Fibroblast of the aortic adventitia (primary cell): ENCODE measurements at places on chromosomes 16 and 17.

DNA sequence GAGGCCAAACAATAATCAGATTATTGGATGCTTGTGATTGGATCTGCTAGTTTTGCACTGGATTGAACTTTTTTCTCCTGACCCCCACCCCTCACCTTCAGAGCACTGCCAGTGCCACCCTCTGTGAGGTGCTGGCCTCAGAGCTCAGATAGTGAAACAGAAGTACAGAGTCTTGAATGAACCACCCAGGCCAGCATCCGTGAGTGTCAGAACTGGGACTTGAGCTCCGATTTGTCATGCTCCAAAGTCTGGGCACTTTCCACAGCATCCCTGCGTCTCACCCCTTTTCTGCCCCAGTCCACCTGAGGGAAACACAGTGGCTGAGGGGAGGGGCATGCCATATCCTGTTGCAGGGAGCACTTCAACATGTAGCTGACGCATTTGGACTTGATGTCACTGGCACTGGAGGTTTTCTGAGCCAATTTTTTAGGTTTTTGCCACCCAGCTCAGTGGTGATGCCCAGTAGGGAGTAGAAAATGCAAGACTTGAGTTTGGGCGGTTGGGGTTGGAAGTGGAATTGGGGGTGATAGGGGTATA, 47.3 kb downstream of the SMPD3 start:
- DNase-seq: no peak

GRCh38 chr16:12060751-12061150, 84.2 kb downstream of the SNX29 start:
- no peak for DNase-seq

DNA sequence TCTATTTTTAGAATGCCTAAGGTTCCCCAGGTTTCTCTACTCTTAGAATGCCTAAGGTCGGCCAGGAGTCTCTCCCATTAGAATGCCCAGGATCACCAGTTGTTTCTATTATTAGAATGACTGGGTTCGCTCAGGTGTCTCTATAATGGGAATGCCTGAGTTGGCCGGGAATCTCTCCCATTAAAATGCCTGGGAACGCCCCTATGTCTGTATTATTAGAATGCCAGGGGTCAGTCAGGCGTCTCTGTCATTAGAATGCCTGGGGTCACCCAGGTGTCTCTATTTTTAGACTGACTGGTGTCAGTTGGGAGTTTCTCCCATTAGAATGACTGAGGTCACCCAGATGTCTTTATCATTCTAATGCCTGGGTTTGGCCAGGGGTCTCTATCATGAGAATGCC, 2252.5 kb downstream of the TP53TG3F start:
- no peak for DNase-seq

DNA sequence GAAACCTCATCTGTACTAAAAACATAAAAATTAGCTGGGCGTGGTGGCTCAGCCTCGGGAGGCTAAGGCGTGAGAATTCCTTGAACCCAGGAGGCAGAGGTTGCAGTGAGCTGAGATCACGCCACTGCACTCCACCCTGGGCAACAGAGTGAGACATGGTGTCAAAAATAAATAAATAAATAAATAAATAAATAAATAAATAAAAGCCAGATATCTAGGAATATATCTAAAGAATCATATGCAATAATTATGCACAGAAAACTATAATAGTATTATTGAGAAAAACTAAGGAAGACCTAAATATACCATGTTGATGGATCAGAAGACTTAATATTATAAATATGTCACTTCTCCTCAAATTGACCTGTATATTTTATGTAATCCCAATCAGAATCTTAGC, 37.0 kb downstream of the TMC7 start:
- DNase-seq: no peak

DNA sequence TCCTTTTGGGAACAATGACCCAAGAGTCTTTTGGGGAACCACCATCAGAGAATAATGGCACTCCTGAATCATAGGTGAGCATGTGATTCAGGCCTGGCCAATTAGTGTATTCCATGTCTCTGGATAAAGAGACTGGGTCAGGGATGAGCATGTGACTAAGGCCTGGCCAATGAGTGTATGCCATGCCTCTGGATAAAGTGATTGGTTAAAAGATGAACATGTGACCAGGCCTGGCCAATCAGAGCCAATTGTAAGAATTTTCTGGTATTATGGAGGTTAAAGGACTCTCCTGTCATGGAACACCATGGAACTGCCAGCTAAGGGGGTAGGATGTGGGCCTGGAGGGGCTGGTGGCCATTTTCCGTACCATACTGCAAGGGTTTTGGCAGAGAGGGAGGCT, 194.3 kb downstream of the C16orf78 start:
- no peak for DNase-seq

- no peak for DNase-seq
Observed at GRCh38 chr17:50133769-50134099, 3.8 kb upstream of the SAMD14 start.

GRCh38 chr17:64571746-64572145, 65.0 kb downstream of the CEP95 start:
- no peak for DNase-seq

GRCh38 chr17:50117202-50118051, 12.5 kb downstream of the SAMD14 start:
- DNase-seq: peak; percentile 50

- DNase-seq: no peak
Observed at GRCh38 chr16:88965826-88966480, 11.1 kb downstream of the CBFA2T3 start.

DNA sequence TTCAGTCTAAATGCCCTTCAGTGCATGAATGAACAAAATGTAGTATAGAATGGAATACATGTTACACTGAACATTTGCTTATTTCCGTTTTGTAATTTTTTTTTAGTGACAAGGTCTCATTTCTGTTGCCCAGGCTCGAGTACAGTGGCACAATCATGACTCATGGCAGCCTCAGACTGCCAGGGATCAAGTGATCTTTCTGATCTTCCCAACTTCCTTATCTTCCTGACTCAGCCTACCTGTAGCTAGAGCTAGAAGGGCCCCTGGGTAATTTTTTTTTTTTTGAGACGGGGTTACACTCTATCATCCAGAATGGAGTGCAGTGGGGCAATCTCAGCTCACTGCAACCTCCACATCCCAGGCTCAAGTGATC, 7.3 kb upstream of the SLX4 start:
- DNase-seq: no peak

- no peak for DNase-seq
Observed at GRCh38 chr16:89845417-89845816, 17.1 kb downstream of the SPIRE2 start.

- peak; percentile 42 for DNase-seq
Observed at GRCh38 chr16:80231121-80231520, 309.7 kb upstream of the DYNLRB2 start.

GRCh38 chr17:66784621-66785364, 50.1 kb upstream of the CACNG5 start:
- DNase-seq: no peak

DNA sequence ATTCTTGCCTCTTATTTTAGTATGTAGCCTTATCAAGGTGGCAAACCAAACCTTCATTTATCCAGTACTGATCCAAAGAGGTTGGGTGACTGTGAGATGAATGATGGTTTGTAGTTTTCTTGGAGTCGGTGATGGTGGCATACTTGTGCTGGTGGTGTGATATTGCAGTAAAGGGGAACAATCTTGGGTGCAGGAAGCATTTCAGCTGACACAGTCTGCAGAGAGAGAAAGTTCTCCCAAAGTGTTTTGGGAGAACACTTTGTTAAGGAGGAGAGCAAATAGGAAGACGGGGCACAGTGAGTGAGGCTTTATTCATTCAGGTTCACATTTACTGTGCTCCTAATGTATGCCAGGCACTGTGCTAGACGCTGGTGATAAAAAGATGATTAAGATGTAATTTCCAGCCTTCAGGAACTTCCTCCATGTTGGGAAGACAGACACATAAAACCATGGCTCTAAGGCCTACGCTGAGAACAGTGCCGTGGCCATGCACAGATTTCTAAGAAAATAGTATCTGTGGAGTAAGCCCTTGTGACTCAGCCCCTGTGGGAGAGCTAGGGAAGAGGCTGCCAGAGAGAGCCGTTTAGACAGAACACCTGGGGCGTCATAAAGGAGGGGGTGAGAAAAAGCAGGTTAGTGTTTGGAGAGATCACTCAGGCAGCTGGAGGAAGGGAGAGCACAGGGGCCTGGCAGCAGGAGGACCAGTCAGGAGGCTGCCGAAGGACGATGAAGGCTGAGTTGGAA, 13.8 kb downstream of the HEATR3 start:
- DNase-seq: no peak

- no peak for DNase-seq
Observed at GRCh38 chr17:63646488-63646806, 24.2 kb downstream of the MAP3K3 start.

GRCh38 chr17:42321555-42321954, 33.3 kb downstream of the STAT5A start:
- no peak for DNase-seq

DNA sequence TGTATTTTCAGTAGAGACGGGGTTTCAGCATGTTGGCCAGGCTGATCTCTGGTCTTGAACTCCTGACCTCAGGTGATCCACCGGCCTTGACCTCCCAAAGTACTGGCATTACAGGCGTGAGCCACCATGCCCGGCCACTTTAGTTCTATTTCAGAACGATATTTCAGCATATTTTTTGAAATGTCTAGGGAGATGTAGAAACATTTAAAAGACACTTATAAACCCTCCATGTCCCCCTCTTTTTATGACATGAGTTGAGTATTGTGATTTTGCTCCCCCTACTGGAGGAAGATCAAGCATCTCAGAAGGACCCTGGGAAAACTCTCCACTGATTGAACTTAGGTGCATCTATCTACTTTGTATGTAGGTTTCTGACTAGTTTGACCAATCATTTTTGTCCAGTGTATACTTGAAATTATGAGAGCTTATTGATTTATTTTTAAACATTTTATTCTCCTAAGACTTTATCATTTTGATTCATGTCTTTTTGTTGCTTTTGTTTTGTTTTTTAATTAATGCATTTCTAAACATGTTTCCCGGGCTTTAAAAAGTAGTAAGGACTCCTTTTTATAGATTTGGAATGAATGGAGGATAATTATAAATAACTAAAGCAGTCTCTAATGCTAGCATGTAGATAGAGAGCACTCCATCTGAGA, 105.1 kb downstream of the CHD9 start:
- peak; percentile 77 for DNase-seq

- no peak for DNase-seq
Observed at GRCh38 chr16:2242598-2242997, 6.4 kb downstream of the DNASE1L2 start.

GRCh38 chr17:29595943-29596774, 3.2 kb downstream of the ANKRD13B start:
- no peak for DNase-seq

DNA sequence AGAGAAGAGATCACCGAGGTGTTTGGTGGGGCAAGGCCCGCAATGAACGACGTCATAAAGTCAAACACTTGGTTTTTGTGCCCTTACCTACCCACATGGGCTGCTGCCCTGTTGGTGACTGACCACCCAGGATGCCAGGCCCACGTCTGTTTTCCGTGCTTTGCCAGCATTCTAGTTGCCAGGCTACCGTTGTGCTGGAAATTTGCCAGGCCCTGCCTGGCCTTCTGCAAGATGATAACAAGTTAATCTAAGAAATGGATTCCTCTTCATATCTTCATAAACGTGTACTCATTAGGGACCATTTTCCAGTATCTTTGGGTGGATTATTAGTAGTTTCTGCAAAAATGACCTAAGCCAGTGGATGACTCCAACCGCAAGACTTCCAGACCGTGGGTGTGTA, 35.4 kb downstream of the SLC6A4 start:
- no peak for DNase-seq

DNA sequence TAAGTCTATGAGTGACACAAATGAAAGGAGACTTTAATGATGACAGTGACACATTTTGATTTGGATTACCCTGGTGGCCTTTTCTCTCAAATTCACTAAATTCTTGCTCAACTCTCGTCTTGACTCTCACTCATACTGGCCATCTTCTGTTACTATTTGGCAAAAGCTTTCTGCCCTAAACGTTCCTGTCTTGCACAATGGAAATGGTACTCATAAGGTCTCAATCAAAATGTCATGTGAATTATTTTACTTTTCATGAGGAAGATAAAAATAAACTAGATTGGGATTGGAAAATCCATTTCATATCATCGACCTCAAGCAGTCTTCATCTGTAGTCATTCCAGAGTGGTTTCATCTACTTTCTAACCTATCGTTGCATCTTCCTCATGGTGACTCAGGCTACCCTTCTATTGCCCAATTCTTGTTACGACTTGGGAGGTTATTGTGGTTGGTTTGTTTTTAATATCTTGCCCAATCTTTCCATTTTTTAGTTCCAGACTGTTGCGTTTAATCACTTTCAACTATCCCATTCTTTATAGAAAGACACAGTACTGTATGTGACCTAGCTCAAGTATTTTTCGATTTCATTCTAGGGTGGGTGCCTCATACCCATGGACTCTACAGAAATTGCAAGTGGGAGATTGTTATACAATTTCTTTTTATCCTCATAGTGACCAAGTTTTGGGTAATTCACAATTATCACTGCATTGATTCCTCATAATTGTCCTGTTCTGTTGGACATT, 317.2 kb upstream of the KCNJ16 start:
- peak; percentile 94 for DNase-seq

DNA sequence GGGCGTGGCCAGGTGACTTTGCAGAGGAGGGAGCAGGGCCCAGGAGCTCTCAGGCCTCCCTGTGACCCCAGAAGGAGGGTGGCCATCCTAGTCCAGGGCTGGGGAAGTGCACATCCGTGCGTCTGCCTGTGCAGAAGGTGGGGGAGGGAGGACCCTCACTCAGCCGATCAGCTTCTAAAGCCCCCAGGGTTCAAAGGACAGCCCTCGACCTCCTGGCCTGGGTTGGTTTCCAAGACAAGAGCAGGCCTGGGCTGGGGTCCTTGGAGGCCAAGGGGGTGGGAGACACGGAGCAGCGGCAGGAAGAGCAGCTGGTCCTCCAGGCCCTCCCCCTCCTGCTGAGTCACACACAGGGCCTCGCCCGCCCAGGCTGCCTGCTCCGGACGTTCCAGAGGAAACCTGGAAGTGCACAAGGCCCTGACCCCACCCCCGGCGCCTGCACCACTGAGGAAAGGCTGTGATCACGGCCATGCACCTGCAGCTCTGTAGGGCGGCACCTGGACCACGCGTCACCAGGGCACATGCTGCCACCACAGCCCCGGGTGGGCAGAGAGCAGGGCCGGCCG, 67.1 kb upstream of the ZNF469 start:
- peak; percentile 51 for DNase-seq

DNA sequence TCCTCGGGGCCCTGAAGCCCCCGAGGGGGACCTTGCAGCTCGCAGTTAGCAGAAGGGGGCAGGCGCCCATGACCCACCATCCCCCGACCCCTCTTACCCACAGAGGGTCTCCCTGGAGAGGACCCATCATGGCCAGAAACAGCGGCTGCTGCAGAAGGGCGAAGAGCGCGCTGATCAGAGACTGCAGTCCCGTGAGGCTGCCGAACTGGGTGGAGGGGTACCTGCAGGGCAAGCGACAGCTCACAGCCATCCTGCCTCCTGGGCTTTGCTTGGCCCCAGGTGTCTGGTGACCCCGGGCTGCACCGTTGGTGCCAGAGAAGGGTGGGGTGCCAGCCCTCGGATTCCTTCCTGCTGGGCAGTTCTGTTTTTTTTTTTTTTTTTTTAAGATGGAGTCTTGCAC, 13.9 kb upstream of the PITPNA start:
- DNase-seq: no peak

GRCh38 chr16:35210681-35211433, 1751.4 kb downstream of the TP53TG3F start:
- no peak for DNase-seq
